ENCODE measurements at places on chromosomes 7 and 10. TPM values are rescaled to one million over a fixed set of nuclear protein-coding genes. Genes with fewer than 3 reads are reported as not detected.

The DPYSL4 gene
- polyA plus RNA-seq = 33.1 TPM

The PIP gene
- polyA plus RNA-seq = not detected

The APBB1IP gene
- 1.7 TPM for polyA plus RNA-seq

The AGBL3 gene
- 0.99 TPM for polyA plus RNA-seq

The UTF1 gene
- not detected for polyA plus RNA-seq

The FAM13C gene
- polyA plus RNA-seq = 1.00 TPM

The ZNF488 gene
- not detected for polyA plus RNA-seq

The ZNF804B gene
- not detected for polyA plus RNA-seq

The TWIST1 gene
- polyA plus RNA-seq = 1.1 TPM

DNA sequence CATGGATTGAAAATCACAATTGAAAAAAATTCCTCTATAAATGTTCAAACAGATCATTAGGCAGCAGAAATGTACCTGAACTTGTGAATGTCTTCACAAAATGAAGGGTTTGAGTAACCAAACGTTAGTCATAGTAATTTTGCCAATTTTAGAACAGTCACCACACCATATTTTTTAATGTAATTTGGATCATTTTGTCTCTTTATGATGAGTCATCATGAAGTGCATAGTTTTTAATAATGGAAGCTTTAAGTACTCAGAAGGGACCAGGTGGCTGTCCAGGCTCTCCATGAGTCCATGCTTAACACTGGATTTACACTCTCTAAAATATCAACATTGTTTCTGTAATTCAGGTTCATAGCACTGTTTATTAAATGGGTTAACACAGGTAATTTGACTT, 219.2 kb downstream of the ETV1 start:
- DNase-seq = no peak
- H3K27me3 ChIP-seq = no peaks in the 10 kb centered on the region
- no peaks in the 10 kb centered on the region for H3K36me3 ChIP-seq
- no peaks in the 10 kb centered on the region for H3K4me1 ChIP-seq
- no peak overlapping the region for H3K4me3 ChIP-seq
- H3K27ac ChIP-seq = no peak overlapping the region

DNA sequence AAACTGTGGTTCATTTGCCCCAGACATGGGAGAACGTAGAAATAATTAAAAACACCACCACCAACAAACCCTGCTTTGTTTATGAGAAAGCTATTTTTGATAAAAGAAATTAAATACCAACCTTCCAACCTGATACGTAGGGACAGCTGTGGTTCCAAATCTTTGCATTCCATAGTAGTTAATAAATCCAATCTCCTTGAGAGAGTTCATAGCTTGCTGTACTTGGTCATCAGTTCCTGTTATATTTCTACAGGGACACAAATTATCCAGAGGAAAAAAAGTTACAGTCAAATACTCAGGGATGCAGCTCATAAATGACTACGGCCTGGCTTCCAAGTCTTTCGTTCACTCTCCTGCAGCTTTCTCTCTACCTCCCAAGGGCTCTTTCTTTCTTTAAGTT, 41.1 kb downstream of the PUS7 start:
- H3K36me3 ChIP-seq = peaks cover 13% of the 10 kb centered on the region
- H3K27ac ChIP-seq = no peak overlapping the region
- no peaks in the 10 kb centered on the region for H3K27me3 ChIP-seq
- no peak for DNase-seq
- H3K4me3 ChIP-seq = no peak overlapping the region

DNA sequence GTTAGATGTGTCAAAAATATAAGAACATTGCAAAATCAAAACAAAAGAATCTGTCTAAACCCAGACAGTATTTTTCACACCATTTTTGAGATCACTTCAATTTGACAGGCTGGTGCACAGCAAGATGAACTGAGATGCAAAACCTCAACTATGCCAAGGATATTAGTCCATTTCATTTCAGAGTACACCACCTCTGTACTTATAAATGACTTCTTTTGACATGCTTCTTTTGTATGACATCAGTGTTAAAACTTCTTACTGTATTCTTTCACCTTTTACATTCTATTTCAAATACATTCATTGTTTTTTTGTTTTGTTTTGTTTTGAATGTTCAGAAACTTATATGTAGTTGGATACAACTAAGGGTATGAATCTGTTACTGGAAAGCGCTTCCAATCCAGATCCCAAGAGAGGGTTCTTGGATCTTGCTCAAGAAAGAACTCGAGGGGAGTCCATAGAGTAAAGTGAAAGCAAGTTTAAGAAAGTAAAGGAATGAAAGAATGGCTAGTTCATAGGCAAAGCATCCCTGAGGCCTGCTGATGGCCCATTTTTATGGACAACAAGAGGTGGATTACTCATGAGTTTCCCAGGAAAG, 23.5 kb upstream of the GPR141 start:
- no peaks in the 10 kb centered on the region for H3K27me3 ChIP-seq
- H3K27ac ChIP-seq = no peak overlapping the region
- H3K36me3 ChIP-seq = no peaks in the 10 kb centered on the region

GRCh38 chr7:103541026-103541425, 95.0 kb upstream of the SLC26A5 start:
- H3K4me1 ChIP-seq = no peaks in the 10 kb centered on the region
- H3K36me3 ChIP-seq = no peaks in the 10 kb centered on the region
- no peak overlapping the region for H3K4me3 ChIP-seq
- H3K27ac ChIP-seq = peak overlapping the region; percentile 56
- H3K27me3 ChIP-seq = no peaks in the 10 kb centered on the region

- DNase-seq = no peak
- H3K27ac ChIP-seq = no peak overlapping the region
- no peaks in the 10 kb centered on the region for H3K36me3 ChIP-seq
- no peak overlapping the region for H3K4me3 ChIP-seq
- H3K27me3 ChIP-seq = no peaks in the 10 kb centered on the region
These were observed 94.5 kb downstream of the PDGFA start for GRCh38 chr7:424961-425793.

GRCh38 chr7:31314781-31315180, 25.7 kb downstream of the NEUROD6 start:
- no peaks in the 10 kb centered on the region for H3K4me1 ChIP-seq
- H3K4me3 ChIP-seq = no peak overlapping the region
- H3K27me3 ChIP-seq = no peaks in the 10 kb centered on the region
- H3K36me3 ChIP-seq = no peaks in the 10 kb centered on the region
- H3K27ac ChIP-seq = no peak overlapping the region

GRCh38 chr7:144487901-144488300, 84.4 kb upstream of the NOBOX start:
- H3K27ac ChIP-seq = no peak overlapping the region
- H3K27me3 ChIP-seq = no peaks in the 10 kb centered on the region

DNA sequence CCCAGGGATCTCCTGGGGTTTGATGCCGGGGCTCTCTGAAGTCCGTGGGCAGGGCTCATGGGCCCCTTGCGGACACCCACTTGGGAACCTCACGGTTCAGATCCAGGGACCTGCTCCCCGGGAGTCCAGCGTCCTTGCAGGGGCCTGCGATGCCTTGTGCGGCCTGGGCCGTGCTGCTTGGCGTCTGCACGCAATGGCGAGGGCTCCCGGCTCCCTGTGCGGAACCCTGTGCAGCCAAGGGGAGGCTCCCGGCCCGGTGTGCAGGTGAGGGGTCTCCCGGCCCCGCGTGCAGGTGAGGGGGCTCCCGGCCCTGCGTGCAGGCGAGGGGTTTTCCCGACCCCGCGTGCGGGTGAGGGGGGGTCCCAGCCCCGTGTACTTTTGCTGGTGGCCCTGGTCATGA, 146.7 kb downstream of the DNAJB6 start:
- H3K4me1 ChIP-seq = no peaks in the 10 kb centered on the region
- no peak overlapping the region for H3K4me3 ChIP-seq
- H3K36me3 ChIP-seq = no peaks in the 10 kb centered on the region
- no peak for DNase-seq

- no peaks in the 10 kb centered on the region for H3K27me3 ChIP-seq
- no peak overlapping the region for H3K4me3 ChIP-seq
- H3K27ac ChIP-seq = no peak overlapping the region
- no peak for DNase-seq
- H3K4me1 ChIP-seq = no peaks in the 10 kb centered on the region
These were observed 40.2 kb downstream of the PDSS1 start for GRCh38 chr10:26737730-26738129.

GRCh38 chr7:81929386-81929785, 159.5 kb upstream of the HGF start:
- H3K4me1 ChIP-seq = no peaks in the 10 kb centered on the region
- no peak overlapping the region for H3K4me3 ChIP-seq
- DNase-seq = no peak
- H3K36me3 ChIP-seq = no peaks in the 10 kb centered on the region
- H3K27me3 ChIP-seq = no peaks in the 10 kb centered on the region

GRCh38 chr10:24344279-24344678, 135.3 kb downstream of the KIAA1217 start:
- no peaks in the 10 kb centered on the region for H3K36me3 ChIP-seq
- no peak for DNase-seq
- no peaks in the 10 kb centered on the region for H3K27me3 ChIP-seq
- H3K27ac ChIP-seq = peak overlapping the region; percentile 40

DNA sequence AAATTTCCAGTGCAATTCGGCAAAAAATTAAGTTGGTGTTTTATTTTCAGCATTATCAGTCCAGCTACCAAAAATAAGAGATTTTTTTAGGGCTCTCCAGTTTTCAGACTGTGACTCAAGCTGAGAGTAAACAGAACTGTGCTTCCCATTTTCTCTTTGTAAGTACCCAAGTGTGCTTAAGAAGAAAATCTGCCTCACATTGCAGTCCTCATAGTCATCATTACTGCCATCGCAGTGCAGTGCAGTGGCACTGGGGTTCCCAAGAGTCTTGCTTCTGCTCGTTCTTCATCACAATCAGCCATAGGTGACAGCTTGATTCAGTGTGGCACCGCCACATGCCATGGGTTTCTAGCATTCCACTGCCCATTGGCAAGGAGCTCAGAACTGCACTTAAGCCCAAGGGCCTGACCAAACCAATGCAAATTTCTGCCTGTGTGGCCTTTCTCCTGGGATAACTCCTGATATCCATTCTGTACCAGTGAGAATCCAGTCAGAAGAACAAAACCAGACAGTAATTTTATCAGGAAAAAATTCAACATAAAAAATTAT, 25.6 kb upstream of the ERCC6 start:
- DNase-seq = peak; percentile 25
- no peak overlapping the region for H3K27ac ChIP-seq
- no peaks in the 10 kb centered on the region for H3K4me1 ChIP-seq
- no peak overlapping the region for H3K4me3 ChIP-seq
- no peaks in the 10 kb centered on the region for H3K36me3 ChIP-seq

DNA sequence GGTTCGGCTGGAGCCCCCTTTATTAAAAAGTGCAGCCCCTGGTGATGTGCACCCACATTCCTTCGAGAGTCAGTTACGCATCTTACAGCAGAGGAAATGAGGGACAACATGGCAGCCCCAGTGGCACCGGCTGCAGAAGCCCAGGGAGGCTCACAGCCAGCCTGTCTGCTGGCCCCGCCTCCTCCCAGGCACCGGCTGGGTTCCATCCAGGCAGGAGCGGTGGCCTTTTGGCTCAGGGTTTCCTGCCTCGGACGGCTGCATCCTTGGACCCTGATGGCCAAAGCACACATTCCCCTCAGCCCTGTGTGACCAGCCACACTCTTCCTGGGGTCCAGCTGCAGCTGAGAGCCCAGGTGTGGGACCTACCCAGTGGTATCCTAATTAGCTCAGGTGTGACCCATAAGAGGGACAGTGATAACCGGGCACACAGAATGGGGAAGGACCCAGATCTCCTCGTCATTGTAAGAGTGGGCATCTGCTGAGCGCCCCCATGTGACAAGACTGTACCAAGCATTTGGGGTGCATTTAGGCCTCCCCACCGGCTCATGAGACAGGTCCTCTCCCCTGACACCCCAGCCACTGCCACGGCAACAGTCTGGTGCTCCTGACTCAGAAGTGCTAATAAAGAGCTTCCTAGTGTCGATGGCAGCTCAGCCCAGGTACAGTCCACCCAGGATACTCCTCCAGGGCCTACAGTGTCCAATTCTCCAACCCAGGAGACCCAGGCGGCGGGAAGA, 63.3 kb upstream of the CHST15 start:
- H3K4me3 ChIP-seq = peak overlapping the region; percentile 3
- H3K4me1 ChIP-seq = peaks cover 44% of the 10 kb centered on the region
- DNase-seq = peak; percentile 31
- H3K27ac ChIP-seq = peak overlapping the region; percentile 5
- no peaks in the 10 kb centered on the region for H3K36me3 ChIP-seq
- H3K27me3 ChIP-seq = no peaks in the 10 kb centered on the region

- no peaks in the 10 kb centered on the region for H3K36me3 ChIP-seq
- DNase-seq = no peak
- H3K27me3 ChIP-seq = peaks cover 13% of the 10 kb centered on the region
- H3K27ac ChIP-seq = no peak overlapping the region
- H3K4me1 ChIP-seq = no peaks in the 10 kb centered on the region
These were observed 53.3 kb downstream of the C7orf25 start for GRCh38 chr7:42858570-42858969.

DNA sequence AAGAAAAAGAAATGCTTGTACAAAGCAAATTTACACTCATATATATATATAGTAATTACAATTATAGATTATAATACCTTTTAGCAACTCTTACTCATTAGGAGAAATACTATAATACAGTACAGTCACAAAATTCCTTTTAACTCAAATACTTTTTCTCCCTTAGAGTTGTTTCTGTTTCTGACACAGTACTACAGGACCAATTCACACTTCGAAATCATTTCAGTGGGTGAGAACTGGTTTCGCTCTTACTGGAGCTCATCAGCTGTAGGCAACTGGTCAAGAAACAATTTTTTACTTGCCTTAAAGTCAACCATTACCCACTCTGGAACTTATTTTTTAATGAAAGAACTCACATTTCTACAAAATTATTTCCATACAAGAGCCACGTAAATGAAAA, 6.0 kb downstream of the CCDC186 start:
- no peak overlapping the region for H3K27ac ChIP-seq
- H3K4me1 ChIP-seq = peaks cover 22% of the 10 kb centered on the region
- no peaks in the 10 kb centered on the region for H3K27me3 ChIP-seq
- no peak for DNase-seq
- no peak overlapping the region for H3K4me3 ChIP-seq

DNA sequence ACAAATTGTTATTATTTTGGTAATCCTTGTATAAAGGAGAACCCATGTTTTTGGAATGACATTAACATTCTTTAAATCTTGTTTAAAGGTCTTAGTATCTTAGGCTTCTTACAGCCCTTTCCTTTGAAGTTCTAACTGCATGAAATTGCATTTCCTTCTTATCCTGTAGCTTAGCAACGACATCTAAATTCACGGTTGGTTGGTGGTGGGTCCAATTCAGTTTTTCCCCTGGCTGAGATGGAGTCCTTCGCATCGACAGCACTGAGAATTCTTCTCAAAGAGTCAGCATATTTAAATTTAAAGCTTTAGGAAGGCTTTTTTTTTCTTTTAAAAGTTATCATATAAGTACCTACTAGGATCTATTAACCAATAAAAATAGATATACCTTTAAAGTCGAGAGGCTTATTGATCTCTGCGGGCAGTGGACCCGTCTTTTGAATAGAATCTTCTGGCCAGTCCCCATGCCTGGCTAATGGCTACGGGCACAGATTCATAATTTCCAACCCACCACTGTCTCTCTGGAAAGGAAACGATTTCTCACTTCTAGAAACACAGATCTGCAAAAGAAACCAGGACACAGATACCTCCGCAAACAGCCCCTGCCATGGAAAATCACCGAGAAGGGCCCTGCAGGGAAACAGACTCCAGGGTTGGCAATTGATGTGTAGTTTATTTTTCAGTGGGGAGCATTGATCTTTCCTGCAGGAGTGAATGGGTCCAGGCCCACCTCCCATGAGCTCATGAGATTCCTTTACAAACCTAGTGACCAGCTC, 63.4 kb downstream of the RAMP3 start:
- H3K4me1 ChIP-seq = no peaks in the 10 kb centered on the region
- H3K36me3 ChIP-seq = no peaks in the 10 kb centered on the region
- no peak for DNase-seq
- no peak overlapping the region for H3K4me3 ChIP-seq
- no peak overlapping the region for H3K27ac ChIP-seq

- no peaks in the 10 kb centered on the region for H3K36me3 ChIP-seq
- peaks cover 44% of the 10 kb centered on the region for H3K4me1 ChIP-seq
- no peak overlapping the region for H3K4me3 ChIP-seq
These were observed 82.6 kb downstream of the PTPRE start for GRCh38 chr10:127989481-127990012.

All from heart left ventricle (tissue), 16 donors.